Activated CD4-positive, alpha-beta T cell treated with anti-CD3 and anti-CD28 coated beads, Interleukin-2, amount 50 U/mL, for 1 hour (primary cell): ENCODE measurements at places on chromosomes 12 and 14.

DNA sequence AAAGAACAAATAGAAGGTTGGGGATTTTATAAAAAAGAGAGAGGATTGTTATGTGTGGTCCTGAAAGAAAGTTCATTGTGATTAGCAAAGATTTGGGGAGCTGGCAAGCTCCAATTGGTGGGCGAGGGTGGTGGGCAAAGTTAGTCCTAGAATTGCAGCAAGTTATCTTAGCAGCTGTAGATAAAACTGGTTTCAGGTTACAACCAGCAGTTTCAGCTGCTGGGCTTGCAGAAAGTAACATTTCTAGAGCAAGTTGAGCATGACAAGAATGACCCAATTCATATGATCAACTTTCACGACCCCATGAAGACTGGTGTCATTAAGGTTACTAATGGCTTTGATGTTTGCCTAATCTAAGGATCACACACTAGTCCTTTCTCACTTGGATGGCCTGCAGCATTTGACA, 177.9 kb upstream of the NUDT4 start:
- no peak for DNase-seq

- DNase-seq = no peak
Observed at GRCh38 chr14:75944607-75945241, 37.1 kb downstream of the TGFB3 start.

DNA sequence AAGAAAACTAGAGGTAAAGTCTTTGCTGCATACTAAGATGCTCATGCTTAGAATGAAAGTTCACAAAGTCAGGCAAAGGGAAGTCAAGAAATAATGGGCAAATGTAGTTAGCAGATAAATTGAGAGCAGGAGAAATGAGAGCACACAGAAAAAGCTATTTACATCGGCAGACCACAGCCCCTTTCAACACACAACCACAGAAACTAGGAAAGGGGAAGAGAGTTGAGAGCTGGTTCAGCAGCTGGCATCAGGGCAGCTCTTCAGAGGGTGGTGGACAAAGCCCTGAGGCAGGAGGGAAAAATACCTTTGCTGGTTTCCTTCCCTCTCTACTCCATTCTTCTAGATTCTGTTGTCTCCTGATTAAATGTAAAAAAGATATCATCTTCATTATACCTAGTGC, 95.4 kb upstream of the ANO4 start:
- DNase-seq = no peak

DNA sequence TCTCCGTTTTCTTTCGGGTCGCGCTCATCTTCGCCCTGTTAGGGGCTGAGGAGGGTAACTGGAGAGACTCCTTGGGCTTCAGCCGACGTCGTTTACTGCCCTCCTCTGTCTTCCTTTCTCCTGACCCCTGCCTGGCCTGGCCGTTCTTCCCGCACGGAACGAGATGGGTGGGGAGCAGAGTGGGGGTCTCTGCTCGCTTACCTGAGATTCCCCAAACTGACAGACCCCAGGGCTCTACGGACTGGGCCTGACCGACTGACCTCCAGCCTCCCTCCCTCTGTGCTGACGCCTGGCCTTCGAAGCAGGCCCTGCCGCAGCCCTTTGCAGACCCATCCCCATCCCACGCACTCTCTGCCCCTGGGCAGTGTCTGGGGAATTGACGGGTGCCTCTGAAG, 439 bp downstream of the GOLGA5 start:
- DNase-seq = no peak

- no peak for DNase-seq
Observed at GRCh38 chr12:4251216-4251891, 22.2 kb upstream of the CCND2 start.

DNA sequence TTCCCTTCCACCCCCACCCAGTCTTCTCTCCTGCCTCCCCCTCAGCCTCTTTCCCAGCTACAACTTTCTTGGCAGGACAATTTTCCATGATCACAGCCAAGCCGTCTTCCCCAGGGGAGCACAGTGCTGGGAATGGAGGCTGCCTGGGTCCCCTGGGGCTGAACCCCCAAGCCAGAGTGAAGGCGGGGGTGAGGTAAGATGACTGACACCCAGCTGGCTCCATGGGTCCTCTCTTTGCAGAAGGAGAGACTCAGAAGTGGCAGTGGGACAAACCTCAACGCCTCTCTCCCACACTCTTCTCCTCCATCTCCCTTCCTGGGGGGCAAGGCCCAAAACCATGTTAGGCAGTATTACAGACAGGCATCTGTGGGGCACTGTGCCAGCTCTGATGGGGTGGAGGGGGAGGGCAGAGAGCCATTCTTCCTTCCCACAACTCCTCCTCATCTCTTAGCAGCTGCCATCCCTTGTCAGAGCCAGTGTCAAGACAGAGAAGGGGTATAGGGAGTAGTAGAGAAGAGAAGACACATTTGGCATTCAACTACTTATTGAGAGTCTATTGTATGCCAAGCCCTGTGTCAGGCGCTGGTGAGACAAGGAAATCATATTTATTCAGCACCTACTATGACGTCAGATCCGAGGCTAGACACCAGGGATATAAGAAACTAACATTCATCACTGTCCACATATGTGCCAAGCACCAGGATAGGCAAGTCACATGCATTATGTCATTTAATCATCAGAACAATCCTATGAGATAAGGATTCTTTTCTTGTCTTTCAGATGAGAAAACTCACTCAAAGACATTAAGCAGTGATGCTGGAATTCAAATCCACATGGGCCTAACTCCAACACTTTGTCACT, 3.6 kb downstream of the ITGA7 start:
- no peak for DNase-seq

DNA sequence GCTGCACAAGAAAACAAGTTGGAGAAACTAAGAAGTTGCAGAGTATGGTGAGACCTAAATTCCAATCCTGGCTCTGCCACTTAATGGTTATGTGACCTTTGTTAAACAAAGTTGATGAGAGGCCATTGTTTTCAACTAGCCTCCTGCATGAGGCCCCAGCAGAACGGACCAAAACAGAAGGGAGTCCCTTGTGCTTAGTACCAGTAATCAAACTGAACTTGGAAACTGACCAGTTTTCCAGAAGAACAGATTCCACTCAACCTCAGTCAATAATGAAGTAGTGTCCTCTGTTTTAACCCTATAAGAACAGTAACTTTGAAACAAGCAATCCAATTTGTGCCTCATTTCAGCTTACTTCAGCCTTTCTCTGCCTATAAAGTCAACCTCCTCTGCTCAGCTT, 69.9 kb downstream of the C12orf56 start:
- no peak for DNase-seq

DNA sequence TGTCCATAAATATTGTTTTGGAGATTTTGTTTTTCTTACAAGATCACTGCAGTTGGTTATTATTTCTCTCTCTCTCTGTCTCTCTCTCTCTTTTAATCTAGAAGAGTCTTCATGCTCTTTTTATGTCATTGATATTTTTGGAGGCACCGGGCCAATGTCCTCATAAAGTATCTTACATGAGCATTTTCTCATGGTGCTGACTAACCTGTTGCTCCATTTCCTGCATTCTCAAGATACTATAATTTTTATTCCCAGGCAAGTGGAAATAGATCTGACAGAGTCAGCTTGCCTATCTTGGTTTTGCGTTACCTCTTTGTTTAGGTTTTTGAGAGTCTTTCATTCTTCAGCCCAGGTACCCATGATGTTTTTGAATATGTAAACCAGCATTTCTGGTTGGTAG, 938.8 kb upstream of the FBXO33 start:
- no peak for DNase-seq

DNA sequence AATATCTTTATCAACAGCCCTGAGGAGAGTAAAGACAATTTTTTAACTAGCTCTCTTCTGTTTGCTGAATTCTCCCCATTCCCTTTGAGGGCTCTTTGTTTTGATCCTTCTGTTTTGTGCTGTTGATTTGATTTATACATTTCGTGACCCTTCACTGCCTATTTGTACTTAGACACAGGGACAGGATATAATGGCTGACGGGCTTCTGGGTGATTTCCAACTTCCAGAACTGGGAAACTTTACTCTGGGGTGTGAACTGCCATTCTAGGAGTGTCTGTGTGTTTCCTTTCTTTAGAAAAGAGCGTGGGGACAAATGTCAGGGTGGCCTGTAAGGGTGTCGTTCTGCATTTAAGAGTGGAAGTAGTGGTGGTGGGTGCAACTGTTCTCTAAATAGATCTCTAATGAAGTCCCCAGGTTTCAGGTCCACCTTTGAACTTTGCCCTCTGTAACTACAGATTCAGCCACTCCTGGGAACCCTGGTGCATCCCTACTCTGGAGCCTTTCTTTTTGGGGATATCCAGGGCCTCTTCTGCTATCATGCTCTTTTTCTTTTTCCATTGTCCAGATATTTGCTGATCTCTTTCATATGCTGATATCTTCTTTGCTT, 22.3 kb upstream of the SSPN start:
- no peak for DNase-seq

GRCh38 chr14:97369901-97370300, 572.7 kb downstream of the VRK1 start:
- DNase-seq = no peak

DNA sequence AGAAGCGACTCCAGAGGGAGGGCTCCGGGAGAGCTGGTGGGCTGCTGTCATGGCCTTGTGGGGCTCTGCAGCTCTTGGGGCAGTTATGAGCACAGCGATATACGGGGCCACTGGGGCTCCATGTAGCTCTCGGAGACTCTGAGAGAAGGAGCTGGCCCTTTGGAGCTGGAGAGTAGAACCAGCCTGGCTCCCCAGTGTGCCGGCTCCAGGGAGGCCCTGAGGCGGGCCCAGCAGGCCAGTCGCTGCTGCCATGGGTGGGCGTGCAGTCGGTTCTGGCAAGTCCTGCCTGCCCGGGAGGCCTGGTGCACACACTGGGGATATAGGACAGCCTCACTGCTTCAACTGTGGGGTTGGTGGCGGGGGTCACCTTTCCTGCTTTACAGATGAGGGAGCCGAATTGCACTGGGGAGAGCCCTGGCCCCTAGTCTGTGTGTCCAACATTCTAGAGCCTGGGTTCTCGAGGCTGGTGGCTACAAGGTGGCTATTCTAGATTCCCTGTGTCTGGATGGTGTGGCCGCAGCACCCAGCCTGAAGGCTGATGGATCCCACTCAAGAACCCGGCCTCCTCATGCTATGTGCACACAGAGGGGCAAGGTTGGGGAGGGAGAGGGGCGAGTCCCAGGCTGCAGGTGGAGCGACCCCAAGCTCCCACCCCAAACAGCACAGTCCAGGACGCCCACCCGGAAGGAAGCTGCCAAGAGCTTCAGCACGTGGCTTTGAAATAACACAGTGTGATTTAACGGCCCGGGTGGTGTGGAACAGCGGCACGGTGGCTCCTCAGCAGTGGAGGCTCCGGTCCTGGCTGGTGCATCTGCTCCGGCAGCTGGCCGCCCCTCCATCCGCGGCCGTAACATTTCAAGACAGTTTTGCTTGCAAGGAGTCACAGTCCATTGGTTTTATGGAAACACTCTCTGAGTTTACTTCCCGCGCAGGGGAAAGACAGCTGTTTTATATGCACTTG, 188.3 kb upstream of the C14orf180 start:
- no peak for DNase-seq

- no peak for DNase-seq
Observed at GRCh38 chr12:11015775-11016430, 6.5 kb downstream of the TAS2R19 start.

- DNase-seq = no peak
Observed at GRCh38 chr14:56808383-56809269, 1.7 kb downstream of the OTX2 start.

DNA sequence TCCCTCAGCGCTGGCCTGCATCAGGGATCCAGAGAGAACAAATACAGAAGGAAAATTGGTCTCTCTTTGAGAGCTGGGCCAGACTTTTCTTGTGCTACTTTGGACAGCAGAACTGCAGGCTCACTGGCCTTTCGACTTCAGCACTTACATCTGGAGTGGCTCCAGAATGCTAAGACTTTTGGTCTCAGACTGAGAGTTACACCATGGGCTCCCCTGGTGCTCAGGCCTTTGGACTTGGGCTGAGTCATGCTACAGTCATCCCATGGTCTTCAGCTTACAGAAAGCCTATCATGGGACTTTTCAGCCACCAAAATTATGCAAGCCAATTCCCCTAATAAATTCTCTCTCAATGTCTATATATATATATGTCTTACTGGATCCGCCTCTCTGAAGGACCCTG, 9.0 kb upstream of the CD163 start:
- no peak for DNase-seq

GRCh38 chr14:100528962-100529560, 58.2 kb downstream of the BEGAIN start:
- no peak for DNase-seq

DNA sequence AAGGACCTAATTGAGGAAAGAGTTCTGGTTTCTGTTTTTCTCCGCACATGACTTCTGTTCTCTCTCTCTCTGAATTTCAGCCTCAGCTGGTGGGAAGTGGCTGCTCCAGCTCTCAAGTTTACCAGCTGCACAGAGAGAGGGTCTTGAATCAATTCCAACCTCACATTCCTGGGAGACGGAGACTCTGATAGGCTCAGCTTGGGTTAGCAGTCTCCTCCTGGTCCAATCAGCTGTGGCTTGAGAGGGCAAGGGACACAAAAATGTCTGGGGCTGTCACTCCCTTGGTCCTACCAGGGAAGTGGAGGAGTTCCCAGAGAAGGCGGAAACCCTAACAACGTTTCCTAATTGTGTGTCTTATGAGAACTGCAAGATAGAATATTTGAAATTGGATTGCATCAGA, 7.0 kb downstream of the CCDC63 start:
- DNase-seq = no peak

DNA sequence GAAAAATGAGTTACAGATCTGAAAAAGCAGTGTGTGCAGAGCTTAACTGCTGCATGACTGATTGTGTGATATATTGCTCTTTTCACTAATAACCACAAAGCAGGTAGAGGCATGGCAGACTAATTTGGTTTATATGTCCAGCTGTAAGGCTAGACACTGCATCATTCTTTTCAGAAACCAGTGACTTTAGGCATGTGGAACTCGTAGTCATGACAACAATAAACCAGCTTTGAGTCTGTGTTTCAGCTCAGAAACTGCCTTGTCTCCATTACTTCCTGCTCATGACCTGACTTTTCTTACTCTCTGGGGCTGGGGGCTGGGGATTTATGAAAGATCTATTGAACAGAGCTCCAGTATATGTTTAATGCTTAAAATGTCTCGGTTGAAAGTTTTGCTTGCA, 146.8 kb upstream of the LRIG3 start:
- DNase-seq = no peak

DNA sequence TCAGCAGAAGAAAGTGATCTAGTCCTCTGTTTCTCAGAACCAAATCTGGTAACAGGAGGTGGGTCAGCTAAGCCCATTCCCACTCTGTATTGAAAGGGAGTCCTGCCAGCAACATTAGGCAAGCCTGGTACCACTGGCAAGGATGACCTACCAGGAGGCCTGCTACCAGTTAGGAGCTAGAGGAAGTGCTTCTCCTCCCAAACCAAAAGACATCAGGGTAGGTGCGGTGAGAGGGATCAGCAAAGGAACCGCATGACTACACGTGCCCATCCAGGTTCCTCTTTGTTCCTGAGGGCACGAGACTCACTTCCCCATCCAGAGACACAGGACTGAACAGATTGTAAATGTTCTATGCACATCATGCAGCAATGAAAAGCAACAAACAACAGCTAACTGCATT, 2.8 kb downstream of the KLRC4 start:
- no peak for DNase-seq

GRCh38 chr12:44795970-44796369, 80.1 kb downstream of the NELL2 start:
- no peak for DNase-seq
